ENCODE measurements at places on chromosomes 3 and 15.

GRCh38 chr3:55313666-55314065 lies 173.4 kb downstream of the WNT5A start:
- no peak for DNase-seq

GRCh38 chr3:4720316-4721075 lies 227.3 kb downstream of the ITPR1 start:
- peak; percentile 28 for DNase-seq

GRCh38 chr15:48596415-48596814 lies 49.1 kb downstream of the FBN1 start:
- DNase-seq = no peak

GRCh38 chr3:111787556-111788463 lies 71.3 kb upstream of the PHLDB2 start:
- no peak for DNase-seq

- no peak for DNase-seq
Measured at GRCh38 chr3:135081856-135082434, 286.9 kb downstream of the EPHB1 start.

GRCh38 chr3:36679384-36680200 lies 84.8 kb downstream of the DCLK3 start:
- no peak for DNase-seq

DNA sequence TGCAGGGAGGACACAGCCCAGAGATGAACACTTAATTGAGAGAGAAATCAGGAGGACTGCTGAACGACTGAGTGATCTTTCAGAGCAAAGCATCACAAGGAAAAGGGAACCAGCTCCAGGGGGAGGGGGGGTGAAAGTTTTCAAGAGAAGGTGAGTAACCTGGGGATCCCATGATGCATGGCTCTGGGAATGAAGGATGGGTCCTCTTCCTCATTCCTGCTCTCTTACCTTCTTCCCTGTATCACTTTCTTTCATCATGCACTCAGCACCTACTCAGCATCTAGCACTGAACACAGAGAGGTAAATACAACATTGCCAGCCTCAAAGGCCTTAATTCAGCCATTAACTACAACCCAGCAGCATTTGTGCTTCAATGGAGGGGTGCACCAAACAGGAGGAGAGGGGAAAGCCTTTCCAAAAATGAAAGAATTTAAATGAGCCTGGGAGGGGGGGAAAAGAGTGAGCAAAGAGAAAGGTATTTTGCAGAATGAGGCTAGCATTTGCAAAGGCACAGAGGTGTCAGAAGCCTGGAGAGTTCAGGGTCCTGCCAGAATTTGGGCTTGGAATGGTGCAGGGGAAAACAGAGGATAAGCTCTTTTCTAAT lies 427.4 kb downstream of the FOXP1 start:
- no peak for DNase-seq

GRCh38 chr3:148147903-148148302 lies 549.8 kb upstream of the AGTR1 start:
- no peak for DNase-seq

DNA sequence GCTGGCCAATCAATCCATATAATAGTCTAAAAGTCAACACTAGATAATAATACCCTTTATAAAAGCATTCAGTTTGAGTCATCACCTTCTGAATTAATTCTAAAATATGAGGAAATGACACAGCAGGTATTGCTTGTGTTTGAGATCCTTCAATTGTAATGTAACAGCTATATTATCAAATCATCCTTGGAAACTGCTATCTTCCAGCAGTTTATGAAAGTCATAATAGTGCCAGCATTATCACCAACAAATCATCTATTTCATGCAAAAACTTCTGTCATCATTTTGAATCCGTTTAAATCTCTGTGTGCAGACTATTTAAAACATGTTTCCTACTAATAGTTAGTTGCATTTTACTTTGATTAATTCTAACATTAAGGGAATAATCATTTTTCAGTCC lies 468.7 kb downstream of the CADM2 start:
- DNase-seq = no peak

DNA sequence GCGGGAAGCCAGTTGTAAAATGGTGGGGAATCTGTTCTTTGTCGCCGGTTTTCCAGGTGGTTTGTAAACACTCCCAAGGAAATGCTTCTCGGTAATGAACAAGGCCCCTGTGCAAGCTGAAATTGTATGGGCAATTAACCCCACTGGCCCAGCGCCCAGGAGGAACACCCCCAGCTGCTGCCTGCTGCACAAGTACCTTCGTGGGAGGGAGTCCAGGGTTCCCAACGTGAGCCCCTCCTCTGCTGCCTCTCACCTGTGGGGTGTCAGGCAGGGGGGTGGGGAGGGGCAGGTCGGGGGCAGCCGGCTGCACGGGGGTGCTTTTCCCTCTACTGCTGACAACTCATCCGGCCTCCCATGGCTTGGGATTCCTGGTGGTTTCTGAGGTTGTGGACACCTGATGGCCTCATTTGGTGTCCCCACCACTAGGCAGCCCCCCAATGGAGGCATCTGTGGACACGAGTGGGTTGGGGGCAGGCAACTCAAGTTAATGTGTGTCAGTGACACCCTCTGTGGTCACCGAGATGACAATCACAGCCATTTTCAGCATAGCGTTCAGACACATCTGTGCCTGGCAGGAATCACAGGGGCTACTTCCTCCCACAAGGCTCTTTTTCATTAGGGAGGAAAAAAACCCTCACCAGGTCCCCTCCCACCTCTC lies 35.6 kb upstream of the PRR23E start:
- DNase-seq = no peak

DNA sequence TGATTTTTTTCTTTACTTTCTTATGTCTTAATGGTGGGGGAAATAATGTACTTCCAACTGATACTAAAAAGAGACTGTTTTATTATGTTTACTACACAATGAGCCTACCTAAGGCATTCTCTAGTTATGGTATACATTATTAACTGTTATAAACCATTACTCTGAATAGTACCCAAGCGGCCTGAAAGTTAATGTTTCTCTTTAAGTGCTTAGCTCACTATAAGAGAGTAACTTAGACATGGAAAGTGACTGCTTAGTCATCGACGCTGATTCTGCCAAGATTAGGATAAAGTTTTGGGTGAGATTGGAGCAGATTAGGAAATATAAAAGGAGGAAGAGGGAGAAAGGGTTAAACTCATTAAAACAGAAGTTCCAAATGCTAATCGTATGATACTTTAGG lies 365.0 kb downstream of the NLGN1 start:
- no peak for DNase-seq

- DNase-seq = no peak
Measured at GRCh38 chr15:65401611-65402240, 21.0 kb downstream of the IGDCC4 start.

GRCh38 chr3:58688574-58688973 lies 22.0 kb upstream of the FAM3D start:
- no peak for DNase-seq

GRCh38 chr3:147299656-147300055 lies 106.7 kb downstream of the ZIC4 start:
- DNase-seq = no peak

- no peak for DNase-seq
Measured at GRCh38 chr15:70319466-70319865, 221.7 kb upstream of the TLE3 start.
